Amniotic stem cell (primary cell): ENCODE measurements at places on chromosomes 6 and 20.

DNA sequence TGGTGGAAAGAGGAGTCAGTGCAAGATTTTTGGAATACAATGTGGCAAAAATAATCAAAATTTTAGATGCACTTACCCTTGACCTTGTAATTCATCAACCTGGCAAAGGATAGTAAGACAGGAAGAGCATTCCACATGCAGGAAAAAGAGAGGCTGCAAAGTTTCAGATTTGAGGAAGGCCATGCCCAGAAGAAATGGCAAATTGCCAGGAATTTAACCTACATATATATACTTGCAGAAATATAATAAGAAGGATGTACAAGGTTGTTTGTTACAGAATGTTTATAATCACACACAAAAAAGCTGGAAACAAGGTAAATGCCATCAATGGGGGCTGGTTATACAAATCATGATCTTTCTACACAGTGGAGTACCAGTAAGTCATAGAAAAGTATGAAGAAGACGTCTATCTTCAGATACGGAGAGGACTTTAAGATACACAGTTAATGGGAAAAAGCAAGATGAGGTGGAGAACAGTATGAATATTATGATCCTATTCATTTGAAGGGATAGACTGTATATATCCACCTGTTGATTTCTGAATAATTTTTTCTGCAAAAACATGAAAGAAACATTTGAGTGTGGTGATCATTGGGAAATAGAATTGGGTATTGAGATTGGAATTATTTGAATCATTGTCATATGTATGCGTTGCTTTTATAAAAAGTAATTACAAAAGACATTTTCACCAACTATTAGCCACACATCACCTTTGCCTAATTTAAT, 253.8 kb downstream of the TBC1D7 start:
- DNase-seq = no peak

DNA sequence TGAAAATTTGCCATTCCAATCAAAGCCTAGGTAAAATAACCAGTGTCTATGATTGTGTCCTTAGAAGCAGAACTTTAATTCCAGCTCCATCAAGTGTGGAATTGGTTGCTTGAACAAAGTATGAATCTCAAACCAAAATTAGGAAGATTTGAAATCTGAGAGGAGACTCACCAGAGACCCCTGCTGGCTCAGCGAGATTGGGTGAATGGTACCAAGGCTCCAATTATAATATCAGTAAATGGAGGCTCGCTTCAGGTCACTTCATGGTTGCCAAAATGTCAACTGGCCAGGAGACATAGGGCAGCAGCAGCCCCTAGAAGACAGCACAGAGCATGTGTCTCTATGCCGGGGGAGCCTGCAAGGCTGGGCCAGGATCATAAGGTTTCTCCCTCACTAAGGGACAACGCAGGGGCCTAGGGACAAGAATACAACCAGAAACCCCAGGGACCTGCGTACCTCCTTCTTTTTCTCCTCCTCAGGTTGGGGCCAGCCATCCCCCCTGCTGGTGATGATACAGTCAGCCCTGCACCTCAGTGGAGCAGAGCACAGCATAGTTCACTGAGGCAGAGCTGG, 14.0 kb downstream of the RBL1 start:
- DNase-seq = no peak

DNA sequence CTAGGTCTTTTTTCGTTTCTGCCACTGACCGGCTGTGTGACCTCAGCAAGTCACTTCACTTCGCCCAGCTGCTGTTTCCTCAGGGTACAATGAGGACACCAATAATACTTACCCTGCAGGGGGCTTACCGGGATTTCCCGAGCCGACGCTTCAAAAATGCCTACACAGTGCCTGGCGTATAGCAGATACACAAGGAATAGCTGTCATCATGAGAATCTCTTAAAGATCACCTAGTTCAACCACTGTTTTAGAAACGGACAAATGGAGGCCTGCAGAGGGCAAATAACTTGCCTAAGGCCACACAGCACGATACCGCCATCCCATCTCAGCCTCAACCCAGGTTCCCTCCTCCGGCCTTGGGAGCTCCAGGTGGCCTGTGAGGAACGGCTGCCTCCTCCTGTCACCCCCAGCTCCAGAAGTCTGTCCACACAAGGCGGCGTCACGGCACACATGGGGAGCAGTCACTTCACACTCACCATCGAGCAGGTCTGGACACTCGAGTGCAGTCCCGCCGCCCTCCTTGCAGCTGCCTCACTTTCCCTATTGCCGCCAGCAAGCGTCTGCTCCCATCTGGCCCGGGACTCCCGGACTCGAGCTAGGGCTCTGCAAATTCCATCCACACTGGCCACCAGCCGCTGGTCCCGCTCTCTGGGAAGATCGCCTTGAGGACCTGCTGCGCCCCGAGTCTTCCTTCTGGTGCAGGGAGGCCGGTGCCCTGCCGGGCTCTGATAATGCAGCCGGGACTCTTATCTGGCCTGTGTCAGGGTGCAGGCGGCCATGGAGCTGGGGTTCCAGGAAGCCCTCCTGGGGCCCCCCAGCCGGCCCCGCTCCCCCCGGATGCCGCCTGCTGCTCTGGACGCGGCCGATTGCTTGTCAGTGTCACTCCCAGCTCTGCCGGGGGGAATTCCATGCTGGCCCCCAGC, at the start of gene RIPOR3:
Gene RIPOR3 (minus strand): TSS at position 893 of the 923 bp plus-strand sequence. CDS start 414 bp downstream, at position 479.
- DNase-seq = no peak

DNA sequence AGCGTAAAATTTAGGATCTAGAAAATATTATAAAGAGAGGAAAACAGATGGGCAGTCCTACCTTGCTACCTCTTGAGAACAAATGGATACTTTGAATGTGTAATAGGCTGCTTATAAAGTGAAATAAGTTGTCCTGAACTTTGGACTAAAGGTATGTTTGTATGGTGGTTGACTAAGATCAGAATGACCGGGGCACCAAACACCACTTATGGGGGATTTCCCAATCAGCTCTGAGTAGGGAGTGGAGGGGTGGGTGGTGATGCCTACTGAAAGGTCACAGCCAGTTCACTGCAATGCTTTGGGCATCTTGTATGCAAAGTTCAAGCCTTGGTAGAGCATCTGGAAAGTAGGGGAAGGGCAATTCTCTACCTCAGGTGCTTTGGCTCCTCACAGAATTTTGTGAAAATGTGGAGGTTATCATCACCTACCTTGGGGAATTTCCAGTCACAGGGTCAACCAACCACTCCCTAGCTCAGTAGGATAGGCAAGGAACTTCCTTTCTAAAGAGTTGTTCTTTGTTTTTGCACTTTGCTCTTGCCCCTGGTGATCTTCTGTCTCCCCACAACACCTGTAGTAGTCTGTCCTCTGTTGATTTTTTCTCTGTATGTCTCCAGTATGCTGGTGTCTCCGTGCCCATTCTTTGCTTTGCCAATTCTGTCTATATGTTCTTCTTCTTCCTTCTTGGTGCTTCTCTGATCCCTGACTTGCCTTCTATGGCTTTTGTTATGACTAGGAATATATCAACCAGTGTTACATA, at the start of gene TRIM31:
Gene TRIM31 (minus strand): TSS at position 88 of the 757 bp plus-strand sequence. CDS start 285 bp downstream, outside the sequence.
- DNase-seq = no peak

DNA sequence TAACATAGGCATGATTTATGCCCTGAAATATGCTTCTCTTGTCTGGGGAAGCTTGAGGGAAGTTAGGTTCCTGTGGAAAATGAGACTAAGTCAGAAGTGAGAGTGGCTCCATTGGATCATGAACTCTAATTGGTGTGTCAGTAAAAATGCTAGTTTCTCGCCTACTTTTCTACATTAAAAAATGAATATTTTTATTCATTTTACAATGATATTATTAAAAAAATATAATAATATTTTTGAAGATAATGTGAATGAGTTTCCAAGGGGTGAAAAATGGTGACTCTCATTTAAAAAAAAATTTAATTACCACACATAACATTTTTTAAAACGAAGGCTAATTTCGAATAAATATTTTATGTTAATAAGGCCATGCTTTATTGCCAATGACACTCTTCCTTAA, 84.2 kb downstream of the HIVEP1 start:
- no peak for DNase-seq

- no peak for DNase-seq
Measured at GRCh38 chr6:5749651-5750215, 257.0 kb downstream of the NRN1 start.

GRCh38 chr20:8627340-8628004, 441.4 kb upstream of the PLCB4 start:
- no peak for DNase-seq

- no peak for DNase-seq
Measured at GRCh38 chr6:31140643-31141042, 1.8 kb upstream of the PSORS1C2 start.

- no peak for DNase-seq
Measured at GRCh38 chr6:4091941-4092340, 13.0 kb upstream of the FAM217A start.

DNA sequence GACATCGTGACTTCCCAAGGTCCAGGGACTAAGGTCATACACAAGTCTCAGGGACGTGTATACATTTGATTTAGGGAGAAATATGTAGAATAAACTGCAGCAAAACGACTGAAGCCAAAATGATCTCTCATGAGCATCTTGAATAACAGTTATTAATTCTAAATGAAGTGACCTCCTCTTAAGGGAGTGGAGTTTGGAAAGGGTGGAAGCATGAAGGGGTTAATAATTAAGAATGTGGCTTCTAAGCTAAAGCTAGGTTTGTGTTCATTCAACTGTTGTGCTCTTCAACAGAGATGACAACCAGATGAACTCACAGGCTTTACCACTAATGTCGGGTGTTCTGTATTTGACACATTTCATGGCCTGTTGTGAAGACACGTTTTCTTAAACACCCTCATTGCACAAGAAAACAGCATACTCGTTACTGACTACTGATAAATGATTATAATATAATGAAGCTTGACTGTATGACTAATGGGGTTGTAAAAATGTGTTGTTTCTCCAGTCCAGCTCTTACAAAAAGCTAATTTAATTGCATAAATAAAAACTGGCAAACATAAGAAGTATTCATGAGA, 1.5 kb downstream of the PPP1R14C start:
- no peak for DNase-seq

- no peak for DNase-seq
Measured at GRCh38 chr6:154765273-154765672, 32.1 kb downstream of the SCAF8 start.

- no peak for DNase-seq
Measured at GRCh38 chr6:124512431-124512830, 449.8 kb upstream of the RNF217 start.

GRCh38 chr6:90263633-90264032, 33.0 kb downstream of the BACH2 start:
- DNase-seq = no peak

GRCh38 chr6:23522792-23523547, 603.0 kb upstream of the NRSN1 start:
- no peak for DNase-seq

GRCh38 chr20:36824142-36824940, 50.8 kb upstream of the DSN1 start:
- DNase-seq = no peak

DNA sequence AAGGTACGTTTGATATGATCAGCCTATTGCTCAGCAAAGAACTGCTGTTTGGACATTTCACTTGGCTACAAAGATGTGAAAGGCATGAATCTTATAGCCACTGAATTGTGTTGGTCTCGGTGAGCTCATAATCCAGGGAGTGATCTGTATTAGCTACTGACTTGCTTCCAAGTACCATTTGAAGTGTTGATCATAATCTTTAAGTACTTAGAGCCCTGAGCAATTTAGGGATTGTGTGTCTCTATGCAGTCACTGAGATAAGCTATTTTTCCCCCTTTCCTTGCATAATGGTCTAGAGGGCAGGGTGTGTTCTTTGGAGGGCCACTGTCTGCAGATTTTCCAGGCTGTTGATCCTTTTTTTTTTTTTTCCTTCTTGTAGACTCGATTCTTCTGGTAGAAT, 393.6 kb downstream of the ESR1 start:
- no peak for DNase-seq

DNA sequence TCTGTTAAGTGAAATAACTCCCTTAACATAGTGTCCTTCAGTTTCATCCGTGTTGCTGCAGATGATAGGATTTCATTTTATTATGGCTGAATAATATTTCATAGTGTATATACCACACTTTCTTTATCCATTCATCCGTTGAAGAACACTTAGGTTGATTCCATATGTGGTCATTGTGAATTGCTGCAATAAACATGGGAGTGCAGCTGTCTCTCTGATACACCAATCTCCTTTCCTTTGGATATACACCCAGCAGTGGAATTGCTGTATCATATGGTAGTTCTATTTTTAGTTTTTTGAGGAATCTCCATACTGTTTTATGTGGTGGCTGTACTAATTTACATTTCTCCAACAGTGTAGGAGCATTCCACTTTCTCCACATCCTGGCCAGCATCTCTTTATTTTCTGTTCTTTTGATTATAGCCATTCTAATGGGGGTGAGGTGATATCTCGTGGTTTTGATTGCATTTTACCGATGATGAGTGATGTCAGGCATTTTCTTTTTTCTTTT, 193.2 kb downstream of the SLC16A10 start:
- no peak for DNase-seq

GRCh38 chr6:100892693-100893092, 11.6 kb upstream of the ASCC3 start:
- DNase-seq = no peak

- DNase-seq = no peak
Measured at GRCh38 chr6:39982720-39983119, 48.5 kb upstream of the MOCS1 start.

DNA sequence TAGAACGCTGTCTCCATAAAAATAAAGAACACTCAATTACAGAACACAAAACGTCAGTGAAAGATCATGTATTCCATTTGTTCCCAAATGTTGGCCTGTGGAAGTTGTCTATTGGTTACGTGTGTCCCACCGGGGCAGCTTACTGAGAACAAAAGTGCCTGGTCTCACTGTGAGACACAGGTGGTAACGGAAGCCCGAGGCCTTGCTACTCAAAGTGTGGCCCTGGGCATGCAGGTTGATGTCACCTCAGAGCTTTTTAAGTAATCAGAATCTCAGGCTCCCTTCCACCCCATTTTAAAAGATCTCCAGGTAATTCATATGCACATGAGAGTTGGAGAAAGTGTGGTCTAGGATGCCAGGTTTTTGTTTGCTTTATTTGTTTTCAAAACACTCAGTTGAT, 422.5 kb upstream of the OPRM1 start:
- no peak for DNase-seq

DNA sequence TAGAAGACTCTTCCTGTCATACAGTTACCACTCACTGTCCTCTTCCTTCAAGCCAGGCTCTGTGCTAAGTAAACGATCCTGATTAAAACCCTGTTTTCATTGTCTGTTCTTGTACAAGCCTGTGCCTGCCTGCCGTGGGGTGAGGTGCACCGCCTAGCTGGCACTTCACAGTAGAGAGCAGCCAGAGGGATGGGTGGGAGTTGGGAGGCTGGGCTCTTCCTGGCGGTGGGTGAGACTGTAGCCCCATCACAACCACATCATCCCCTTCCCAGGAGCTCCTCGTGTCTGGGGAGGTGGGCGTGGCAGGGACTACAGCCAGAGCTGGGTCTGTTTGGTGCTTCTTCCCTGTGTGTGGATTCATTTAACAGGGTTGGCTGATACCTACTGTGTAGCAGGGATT, 382.0 kb downstream of the TAF4 start:
- DNase-seq = no peak

DNA sequence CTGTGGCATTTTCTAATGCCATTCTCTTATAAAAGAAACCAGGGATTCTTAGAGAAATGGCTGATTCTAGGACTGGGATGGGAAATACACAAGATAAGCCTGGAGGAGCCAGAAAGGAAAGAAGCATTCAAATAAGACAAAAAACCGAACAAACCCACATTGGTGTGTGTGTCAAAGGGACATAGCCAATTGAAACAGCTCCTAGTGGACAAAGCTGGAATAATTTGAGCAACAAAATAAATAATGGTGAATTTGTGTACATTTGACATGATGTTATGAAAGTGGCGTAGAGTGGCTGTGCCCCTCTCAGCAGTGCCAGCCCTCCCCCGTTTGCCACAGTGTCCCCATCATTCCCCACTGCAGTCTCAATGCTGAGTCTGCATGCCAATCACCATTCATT, 55.5 kb downstream of the B3GAT2 start:
- no peak for DNase-seq
